ENCODE measurements at places on chromosomes 13 and 19. TPM values are rescaled to one million over a fixed set of nuclear protein-coding genes. Genes with fewer than 3 reads are reported as not detected.

SPRED3 gene
- total RNA-seq = 2.0 TPM

VSIG10L gene
- total RNA-seq = 1.2 TPM

ZNF560 gene
- total RNA-seq = not detected

PDX1 gene
- total RNA-seq = not detected

FXYD3 gene
- total RNA-seq = not detected

IFNL1 gene
- not detected for total RNA-seq

ATF5 gene
- total RNA-seq = 22.8 TPM

EID2 gene
- 18.2 TPM for total RNA-seq

LGALS4 gene
- 1.8 TPM for total RNA-seq

B3GNT3 gene
- total RNA-seq = 0.61 TPM

PTGER1 gene
- 0.39 TPM for total RNA-seq

GRIK5 gene
- total RNA-seq = 4.6 TPM

TBCB gene
- 198 TPM for total RNA-seq
